NCI-H1417 (cell line): ENCODE measurements at places on chromosomes 1 and 21.

DNA sequence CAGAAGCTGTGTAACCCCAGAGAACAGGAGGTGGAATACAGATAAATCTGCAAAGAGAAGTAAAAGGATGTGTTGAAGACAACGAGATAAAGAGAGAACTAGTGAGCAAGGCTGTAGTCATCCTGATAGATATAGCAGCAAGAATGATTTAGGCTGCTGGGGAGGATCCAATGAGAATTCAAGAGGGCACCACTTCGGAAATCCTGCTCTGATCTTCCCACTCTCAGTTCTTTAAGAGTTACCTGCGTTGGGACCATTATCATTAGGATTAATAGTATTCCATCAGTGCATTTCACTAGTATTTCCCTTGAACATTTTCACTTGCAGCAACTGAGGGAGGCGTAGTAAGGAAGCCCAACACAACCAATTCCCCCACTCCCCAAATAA is at the start of gene BRINP3:
Gene BRINP3, minus strand, starts transcription at position 103 of the 387 bp plus-strand sequence.
- no peak for DNase-seq

GRCh38 chr21:18153063-18153462 is 91.6 kb upstream of the CHODL start:
- DNase-seq, result no peak

- peak; percentile 12 for DNase-seq
Measured at GRCh38 chr1:218299416-218299815, 14.3 kb downstream of the RRP15 start.

- DNase-seq, result no peak
Measured at GRCh38 chr1:97307151-97307550, 585.6 kb downstream of the PTBP2 start.

- no peak for DNase-seq
Measured at GRCh38 chr1:45348020-45348419, 7.8 kb upstream of the MUTYH start.

DNA sequence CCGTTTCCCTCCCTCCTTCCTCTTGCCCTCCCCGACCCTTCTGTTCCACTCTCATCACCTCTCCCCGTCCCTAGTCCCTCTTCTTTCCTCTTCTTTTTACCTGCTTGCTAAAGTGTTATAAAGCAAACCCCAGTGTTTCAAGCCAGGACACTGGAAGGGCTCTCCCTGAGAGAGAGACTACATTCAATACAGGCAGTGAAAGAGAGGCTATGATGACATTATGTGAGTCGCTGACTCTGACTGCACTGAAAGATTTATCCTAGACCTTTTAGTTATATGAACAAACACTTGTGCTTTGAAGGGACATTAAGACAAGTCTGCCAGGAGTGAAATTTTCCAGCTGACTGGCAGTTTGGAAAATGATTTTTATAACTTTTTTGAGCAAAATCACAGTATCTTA is 155.7 kb downstream of the S1PR1 start:
- no peak for DNase-seq

DNA sequence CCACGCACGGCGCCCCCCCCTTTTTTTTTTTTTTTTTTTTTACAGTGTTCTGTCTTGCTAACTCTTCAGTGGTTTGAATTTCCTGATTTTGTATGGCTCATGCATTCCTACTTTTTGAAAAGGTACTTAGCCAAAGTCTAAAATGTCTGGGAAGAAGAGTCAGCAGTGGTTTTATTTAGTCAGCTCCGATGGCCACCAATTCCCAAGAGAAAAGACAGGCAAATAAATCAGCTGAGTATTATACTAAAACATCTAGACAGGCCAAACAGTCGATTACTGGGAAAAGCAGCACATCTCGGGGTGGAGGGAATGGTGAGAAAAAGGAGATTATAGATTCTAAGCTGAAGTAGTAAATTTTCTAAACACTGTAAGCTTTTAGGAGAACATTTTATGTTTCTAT is 192.5 kb upstream of the ZRANB2 start:
- DNase-seq, result no peak

DNA sequence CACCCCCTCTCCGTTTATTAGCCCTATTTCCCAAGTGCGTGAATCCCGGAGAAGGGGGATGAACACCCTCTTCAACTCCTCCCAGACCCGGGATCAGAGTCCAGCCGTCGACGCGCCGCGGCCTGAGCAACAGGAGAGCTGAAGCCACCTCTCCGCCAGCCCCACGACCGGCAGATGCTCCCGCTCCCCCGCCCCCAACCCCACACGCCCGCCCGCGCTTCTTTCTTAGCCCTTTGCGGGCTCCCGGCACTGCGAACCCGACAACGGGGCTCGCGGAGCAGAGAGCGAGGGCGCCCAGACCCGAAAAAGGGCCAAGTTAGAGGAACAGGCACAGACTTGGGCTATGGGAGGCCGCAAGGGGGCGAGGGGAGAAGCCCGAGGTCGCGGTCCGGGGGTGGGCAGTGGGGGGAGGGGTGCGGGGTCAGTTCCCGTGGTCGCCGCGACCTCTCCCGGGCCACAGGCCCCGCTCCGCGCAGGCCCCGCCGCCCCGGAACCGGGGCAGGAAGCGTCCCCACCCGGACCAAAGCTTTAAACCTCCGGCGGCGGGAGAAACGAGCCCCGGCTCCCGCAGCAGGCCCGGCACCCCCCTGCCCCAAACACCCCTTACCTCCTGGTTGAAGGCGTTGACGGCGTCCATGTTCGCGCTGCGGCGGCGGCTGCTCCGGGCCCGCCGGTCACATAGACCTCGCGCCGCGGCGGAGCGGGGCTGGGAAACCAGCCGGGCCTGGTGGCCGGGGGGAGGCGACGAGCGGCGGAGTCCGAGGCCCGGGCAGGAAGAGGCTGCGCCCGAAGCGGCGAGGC is 662 bp downstream of the SCAF4 start:
- DNase-seq, result peak; percentile 82

- no peak for DNase-seq
Measured at GRCh38 chr1:22044690-22045420, 7.7 kb upstream of the CDC42 start.
